ENCODE measurements at places on chromosomes 6 and 20.

GRCh38 chr6:55260181-55260580, 67.1 kb upstream of the GFRAL start:
- no peaks in the 10 kb centered on the region for H3K36me3 ChIP-seq
- no peak for DNase-seq
- no peak overlapping the region for H3K4me3 ChIP-seq
- no peaks in the 10 kb centered on the region for H3K4me1 ChIP-seq
- H3K27ac ChIP-seq = no peak overlapping the region

DNA sequence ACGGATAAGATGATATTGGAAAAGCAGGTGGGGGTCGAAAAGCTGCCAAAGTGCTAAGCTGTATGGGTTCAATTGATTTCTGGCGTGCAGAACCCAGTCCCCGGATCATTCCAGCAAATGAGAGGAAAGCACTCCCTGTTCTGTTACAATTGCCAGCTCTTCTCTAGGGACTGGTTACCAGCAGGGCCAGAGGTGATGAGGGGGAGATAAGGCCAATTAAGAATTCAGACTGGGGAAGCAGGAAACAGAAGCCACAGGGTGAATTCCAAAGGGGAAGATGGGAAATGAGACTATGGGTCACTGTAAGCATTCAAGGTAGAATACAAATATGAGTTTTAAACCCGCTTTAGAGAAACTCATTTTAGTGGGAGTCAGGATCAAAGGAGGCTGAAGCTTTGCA, 349.4 kb upstream of the MAP3K7 start:
- H3K4me3 ChIP-seq = no peak overlapping the region
- no peak for DNase-seq
- H3K4me1 ChIP-seq = peaks cover 10% of the 10 kb centered on the region
- H3K27ac ChIP-seq = no peak overlapping the region
- peaks cover 16% of the 10 kb centered on the region for H3K27me3 ChIP-seq

DNA sequence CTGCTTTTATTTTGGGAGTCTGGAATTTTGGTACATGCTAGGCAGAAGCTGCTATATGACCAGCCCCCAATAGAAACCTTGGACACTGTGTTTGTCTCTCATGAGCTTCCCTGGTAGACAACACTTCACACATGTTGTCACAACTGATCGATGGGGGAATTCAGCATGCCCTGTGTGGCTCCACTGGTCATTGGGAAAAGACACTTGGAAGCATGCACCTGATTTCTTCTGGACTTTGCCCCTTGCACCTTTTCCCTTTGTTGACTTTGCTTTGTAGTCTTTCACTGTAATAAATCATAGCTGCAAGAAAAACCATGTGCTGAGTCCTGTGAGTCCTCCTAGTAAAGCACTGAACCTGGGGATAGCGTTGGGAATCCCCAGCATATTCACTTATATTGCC, 7.9 kb upstream of the WFDC10A start:
- no peaks in the 10 kb centered on the region for H3K4me1 ChIP-seq
- no peak for DNase-seq
- H3K27ac ChIP-seq = no peak overlapping the region
- H3K4me3 ChIP-seq = no peak overlapping the region
- H3K27me3 ChIP-seq = peaks cover 6% of the 10 kb centered on the region

GRCh38 chr20:47700327-47700726, 85.0 kb downstream of the SULF2 start:
- no peak for DNase-seq
- H3K4me3 ChIP-seq = no peak overlapping the region
- H3K27me3 ChIP-seq = no peaks in the 10 kb centered on the region
- H3K27ac ChIP-seq = no peak overlapping the region
- H3K4me1 ChIP-seq = peaks cover 1% of the 10 kb centered on the region

DNA sequence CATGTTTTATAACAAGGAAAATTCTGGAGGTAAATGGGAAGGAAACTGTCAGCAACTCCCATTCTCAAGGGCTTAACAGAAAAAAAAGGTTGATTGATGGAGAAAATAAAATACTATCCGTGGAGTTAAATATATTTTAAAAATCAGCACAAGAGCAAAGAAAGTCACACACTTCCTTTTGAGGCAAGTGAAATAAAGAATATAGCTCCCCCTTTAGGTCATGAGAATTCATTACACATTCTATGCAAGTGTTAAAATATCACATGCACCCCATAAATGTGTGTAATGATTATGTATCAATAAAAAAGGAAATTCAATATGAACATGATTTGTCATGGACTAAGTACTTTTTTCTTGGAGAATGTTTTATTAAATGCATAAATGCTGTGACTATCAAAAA, 349.2 kb downstream of the TPBG start:
- no peak overlapping the region for H3K27ac ChIP-seq
- H3K4me3 ChIP-seq = no peak overlapping the region
- no peak for DNase-seq
- H3K27me3 ChIP-seq = no peaks in the 10 kb centered on the region
- no peaks in the 10 kb centered on the region for H3K4me1 ChIP-seq
- H3K36me3 ChIP-seq = no peaks in the 10 kb centered on the region

GRCh38 chr20:6028818-6029217, 25.0 kb downstream of the LRRN4 start:
- peaks cover 67% of the 10 kb centered on the region for H3K36me3 ChIP-seq
- no peak overlapping the region for H3K27ac ChIP-seq
- H3K4me1 ChIP-seq = peaks cover 23% of the 10 kb centered on the region
- no peaks in the 10 kb centered on the region for H3K27me3 ChIP-seq
- no peak for DNase-seq
- H3K4me3 ChIP-seq = no peak overlapping the region

Measured in activated T-helper 2 cell treated with anti-CD3 and anti-CD28 coated beads, Interferon-gamma antibody, Interleukin-2, Interleukin-4, amounts not matched to agents 10 μg/mL and 5 μg/mL and 100 μg/mL, durations not matched to agents 14 hours and 24 hours and 36 hours (primary cell).